Fibroblast of the aortic adventitia (primary cell): ENCODE measurements at places on chromosomes 2 and 18. TPM values are rescaled to one million over a fixed set of nuclear protein-coding genes. Genes with fewer than 3 reads are reported as not detected.

The CFC1 gene
- total RNA-seq: not detected in 2 replicates

The DDX18 gene
- 30.9 and 48.3 TPM in 2 replicates for total RNA-seq

The FSIP2 gene
- 0.98 and 1.6 TPM in 2 replicates for total RNA-seq

DNA sequence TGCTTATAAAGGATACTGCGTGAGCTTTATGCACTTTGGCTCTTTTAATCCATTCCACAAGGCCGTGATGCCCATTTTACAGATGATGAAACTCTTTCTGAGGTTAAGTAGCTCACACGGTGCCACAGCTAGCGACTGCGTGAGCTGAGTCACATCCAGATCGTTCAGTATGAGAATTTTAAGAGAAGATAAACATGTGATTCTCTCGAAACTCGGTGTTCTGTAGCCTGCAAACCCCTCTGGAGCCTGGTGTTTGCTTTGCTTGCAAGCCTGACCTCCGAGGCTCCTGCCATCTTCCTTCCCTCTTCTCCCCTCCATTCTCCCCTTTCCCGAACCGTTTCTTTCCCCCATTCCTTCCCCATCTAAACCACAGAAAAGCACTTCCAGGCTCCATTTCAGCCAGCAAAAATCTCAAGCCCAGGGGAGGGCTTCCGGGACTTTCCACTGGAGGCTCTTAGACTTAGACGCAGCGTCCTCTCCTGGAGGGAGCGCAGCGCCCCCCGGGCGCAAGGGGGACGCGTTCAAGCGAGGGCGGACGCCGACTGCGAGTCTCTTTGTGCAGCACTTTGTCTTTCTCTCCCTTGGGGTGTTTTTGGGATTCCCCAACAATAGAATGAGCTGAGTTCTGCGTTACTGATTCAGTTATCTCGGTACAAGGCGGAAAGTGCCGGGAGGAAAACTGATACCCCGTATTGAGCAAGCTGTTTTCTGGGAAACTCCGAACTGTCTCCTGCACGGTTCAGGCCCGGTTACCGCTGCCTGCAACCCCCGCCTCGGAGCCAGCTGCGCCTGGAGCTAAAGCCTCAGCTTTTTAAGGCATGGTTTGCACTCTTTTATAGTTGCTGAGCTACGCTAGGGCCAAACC is 38.0 kb downstream of the CYP1B1 start:
- peak; percentile 76 for DNase-seq

GRCh38 chr2:133867166-133867565 is 298.9 kb upstream of the NCKAP5 start:
- peak; percentile 59 for DNase-seq

GRCh38 chr2:19883971-19884720 is 17.6 kb downstream of the TTC32 start:
- DNase-seq: no peak

GRCh38 chr2:8197101-8197500 is 484.8 kb upstream of the ID2 start:
- peak; percentile 70 for DNase-seq

GRCh38 chr2:21223618-21224017 is 99.8 kb downstream of the TDRD15 start:
- no peak for DNase-seq

GRCh38 chr18:1604751-1605150 is 700.1 kb downstream of the ADCYAP1 start:
- DNase-seq: no peak

DNA sequence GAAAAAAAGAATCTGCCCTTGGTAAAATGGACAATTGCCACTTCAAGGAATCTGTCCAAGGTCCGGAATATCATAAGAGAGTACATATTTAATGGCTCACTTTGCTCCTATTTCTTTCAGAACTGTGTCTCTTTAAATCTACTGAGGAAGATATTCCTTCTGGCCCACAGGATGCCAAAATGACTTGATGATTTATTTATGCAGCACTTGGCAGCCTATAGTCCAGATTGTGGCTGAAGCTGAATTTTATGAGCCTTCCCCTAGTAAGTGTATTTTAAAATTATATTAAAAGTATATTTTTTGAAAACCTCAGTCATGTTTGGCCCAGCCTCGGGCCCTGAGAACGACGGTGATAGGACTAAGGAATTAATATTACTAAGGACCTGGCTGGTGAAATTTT is 465.1 kb upstream of the HNRNPA3 start:
- no peak for DNase-seq

- no peak for DNase-seq
These were observed 447.4 kb upstream of the TRIB2 start for GRCh38 chr2:12269041-12269972.

DNA sequence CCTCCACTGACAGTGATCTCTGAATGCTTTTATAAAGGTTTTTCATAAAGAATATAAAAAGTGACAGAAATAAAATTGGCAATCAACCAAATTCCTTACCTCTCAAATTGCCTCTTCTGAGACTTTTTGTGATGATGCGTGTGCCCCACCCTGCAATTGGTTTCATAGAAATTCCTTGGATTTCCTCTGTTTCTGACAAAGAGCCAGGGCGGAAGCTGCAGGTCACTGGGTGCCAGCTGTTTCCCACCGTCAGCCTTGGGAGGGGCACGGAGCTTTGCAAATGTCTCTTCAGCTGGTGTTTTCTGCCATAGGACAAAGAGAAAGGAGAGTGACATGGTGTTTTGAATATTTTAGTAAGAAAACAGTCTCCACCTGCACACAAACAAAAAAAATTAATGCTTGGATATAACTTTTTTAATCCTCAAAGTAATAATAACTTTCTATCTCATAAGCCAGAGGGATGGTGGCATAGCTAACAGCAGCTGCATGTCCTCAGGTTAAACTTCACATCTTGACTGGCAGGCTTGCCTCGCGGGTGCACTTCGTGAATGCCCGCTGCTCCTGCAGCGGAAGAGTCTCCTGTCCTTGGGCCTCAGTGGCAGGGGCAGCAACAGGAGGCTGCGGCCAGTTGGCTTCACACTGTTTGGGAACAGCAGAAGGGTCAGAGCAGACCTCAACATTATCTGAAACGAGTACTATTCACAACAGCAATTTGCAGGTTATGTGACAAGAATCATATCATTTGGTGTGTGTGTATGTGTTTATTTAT is 24.7 kb downstream of the AGAP1 start:
- peak; percentile 12 for DNase-seq

DNA sequence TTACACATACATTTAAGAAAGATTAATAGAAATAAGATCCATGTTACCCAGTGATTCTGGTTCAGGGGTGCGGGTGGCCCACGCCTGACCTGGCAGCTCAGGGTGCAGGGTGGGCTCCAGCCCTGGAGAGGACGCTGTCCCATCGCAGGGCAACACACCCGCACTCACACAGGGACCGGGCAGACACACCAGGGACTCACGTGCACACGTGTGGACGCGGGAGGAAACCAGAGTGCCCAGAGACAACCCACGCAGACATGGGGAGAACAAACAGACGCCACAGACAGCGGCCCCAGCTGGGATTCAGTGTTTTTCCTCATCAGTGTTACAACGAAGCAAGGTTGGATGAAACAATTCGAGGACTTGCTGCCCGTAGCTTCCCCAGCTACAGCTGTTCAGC is 8.4 kb upstream of the ALLC start:
- no peak for DNase-seq
